ENCODE measurements at places on chromosomes 11 and 22.

DNA sequence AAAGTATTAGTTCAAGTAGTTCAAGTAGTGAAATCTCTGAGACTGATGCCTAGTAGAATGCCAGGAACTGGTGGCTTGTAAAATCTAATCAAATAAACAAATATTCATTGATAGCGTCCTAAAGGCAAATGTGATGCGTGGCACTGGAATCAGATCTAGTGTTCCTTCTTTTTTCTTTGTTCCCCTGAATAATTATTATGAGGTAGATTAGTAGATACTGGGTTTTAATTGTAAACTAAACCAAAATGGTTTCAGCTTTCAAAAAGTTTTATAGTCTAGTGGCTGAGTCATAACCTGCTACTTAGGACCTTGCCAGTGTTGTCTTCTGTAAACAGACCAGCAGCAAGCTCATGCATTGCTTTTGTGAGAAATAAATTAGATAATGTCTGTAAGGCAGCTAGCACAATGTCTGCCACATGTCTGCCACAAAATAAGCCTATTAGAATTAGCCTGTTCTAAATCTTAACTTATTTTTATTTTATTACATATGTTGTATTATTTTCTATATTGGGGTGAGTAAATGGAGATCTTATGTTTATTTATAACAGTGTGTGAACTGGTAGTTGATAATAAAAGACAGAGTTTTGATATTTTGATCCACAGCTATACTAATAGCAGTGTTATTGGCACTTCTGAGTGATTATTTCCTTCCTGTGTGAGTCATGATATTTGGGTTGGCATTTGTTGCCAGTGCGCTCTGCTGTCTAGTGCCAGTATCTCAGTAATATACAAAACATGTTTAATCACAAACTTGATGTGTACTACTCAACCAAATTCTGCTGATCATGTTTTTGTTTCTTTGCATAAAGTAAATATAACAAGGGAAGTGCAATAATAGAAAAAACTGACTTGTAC lies 135.7 kb downstream of the TMEM135 start:
- no peak for DNase-seq

GRCh38 chr11:62796281-62796680 lies 4.5 kb upstream of the TMEM223 start:
- no peak for DNase-seq

- no peak for DNase-seq
Measured at GRCh38 chr11:4064278-4064955, 30.2 kb upstream of the RRM1 start.

- no peak for DNase-seq
Measured at GRCh38 chr11:20617346-20618005, 18.1 kb downstream of the SLC6A5 start.

DNA sequence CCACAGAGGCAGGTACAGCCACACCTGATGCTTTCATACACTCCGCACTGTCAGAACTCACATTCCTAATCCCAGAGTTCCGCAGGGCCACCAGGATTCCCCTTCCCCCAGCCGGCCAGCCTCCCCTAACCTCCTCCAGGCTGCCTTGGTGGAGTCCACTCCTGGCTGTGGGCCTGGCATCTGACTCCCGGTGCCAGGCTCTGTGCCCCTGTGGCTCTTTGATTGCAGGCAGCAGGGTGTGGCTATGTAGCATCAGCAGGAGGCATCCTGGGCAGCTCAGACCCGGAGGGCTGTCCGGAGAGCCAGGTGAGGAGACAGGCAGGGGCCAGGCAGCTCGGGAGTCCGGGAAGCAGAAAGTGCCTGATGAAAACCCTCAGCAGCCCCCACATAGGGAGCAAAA lies 1432.9 kb downstream of the BRD1 start:
- no peak for DNase-seq

DNA sequence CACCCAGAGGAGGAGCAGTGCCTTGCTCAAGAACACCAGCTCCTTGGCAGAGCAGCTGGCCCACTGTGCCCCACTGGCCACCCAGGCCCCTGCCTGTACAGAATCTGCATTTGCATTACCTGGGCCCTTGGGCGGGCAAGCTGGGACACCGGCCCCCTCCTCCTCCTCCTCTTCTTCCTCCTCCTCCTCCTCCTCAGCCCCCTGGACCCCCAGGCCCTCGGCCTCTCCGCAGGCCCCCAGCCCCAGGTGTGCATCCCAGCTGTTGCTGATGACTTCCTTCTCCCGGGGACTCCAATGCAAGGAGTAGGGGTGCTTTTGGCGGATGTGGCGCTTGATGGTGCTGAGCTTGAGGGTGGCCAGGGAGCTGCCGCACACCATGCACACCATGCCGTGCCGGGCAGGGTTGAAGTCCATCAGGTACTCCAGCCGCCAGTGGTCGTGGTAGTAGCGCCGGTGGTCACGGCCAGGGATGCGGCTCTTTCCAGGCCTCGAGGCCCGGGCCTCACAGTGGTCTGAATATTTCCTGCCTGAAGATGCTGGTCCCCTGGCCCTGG lies 2.8 kb downstream of the ZFTA start:
- DNase-seq, result no peak

DNA sequence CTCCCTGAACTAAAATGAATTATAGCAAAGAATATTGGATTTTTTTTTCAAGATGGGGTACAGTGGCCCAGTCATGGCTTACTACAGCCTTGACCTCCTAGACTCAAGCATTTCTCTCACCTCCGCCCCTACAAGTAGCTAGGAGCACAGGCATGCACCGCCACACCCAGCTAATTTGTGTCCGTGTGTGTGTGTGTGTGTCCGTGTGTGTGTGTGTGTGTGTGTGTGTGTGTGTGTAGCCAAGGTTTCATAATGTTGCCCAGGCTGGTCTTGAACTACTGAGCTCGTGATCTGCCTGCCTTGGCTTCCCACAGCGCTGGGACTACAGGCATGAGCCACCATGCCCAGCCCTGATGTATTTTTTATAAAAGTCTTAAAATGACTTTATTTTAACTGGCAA lies 12.6 kb downstream of the THYN1 start:
- DNase-seq, result no peak

GRCh38 chr22:47356511-47357011 lies 594.1 kb downstream of the TBC1D22A start:
- DNase-seq, result no peak

GRCh38 chr11:87879118-87879517 lies 296.1 kb downstream of the RAB38 start:
- DNase-seq, result no peak

DNA sequence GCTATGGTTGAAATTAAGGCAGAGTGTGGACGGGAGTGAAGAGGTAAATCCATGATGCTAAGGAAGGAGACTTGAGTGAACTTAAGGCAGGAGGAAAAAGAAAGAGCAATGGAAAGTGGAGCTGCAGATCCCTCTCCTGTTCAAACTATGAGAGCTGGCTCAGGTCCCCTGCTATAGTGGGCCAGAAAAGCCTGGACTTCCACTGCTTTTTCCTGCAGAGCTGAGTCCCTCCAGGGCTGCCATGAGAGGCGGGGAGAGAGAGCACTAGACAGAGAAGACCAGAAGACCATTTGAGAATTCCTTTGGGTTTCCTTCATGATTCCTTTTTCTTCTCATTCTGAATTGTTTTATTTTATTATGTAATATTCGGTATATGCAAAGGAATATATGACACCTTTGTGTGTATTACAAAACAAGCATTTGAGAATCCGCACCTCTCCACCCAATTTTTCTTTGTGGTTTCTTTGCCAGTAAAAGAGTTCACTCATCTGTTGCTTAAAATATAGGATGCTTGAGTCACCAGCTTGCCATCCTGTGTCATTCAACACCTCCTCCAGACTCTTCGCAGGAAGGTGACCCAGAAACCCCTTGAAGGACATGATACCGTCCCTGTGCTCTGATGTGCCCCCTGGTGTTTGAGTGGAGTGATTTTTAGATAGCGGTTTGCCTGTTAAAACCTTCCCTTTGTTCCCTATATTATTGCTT lies 24.4 kb downstream of the SREBF2 start:
- DNase-seq, result no peak

GRCh38 chr11:30821438-30821965 lies 235.3 kb upstream of the MPPED2 start:
- no peak for DNase-seq

DNA sequence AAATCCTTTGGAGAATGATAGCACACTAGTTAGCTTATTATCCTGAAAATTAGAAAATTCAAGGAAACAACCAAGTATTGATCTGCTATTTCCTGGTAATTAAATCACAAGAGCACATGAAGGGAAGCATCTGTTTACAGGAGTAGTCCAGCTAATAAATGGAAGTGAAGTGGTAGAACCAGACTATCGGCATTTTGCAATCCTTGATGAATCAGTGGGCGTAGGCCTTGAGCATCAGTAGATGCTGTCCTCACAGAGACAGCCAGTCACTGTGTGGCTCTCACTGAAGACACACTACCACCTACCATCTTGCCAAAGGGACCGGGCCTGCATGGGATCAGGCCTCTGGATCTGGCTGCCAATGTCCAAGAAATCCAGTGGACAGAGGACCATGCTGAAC lies 69.8 kb downstream of the FBLN1 start:
- DNase-seq, result no peak

- DNase-seq, result no peak
Measured at GRCh38 chr22:38796262-38796957, 2.5 kb upstream of the DNAL4 start.

- no peak for DNase-seq
Measured at GRCh38 chr11:76702336-76703128, 32.0 kb upstream of the LRRC32 start.

DNA sequence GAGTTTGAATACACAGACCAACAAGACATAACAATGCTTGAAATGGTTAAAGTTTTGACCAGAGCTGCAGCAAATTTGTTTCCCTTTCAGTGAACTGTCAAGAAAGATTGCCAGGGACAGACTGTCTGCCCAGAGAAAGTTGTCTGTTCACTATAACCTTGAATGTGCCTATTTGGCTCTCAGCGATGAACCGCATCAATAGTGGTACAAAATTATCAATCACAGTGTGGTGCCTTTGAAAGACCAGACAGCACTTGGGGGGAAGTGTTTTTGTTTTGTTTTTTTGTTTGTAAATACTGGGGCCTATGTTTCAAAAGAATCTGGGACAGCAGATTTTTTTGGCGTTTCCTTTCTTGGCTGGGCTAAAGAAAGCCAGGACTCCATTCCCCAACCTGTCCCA lies 123.1 kb downstream of the CD44 start:
- no peak for DNase-seq

- DNase-seq, result no peak
Measured at GRCh38 chr11:37124384-37124783, 526.3 kb upstream of the RAG2 start.

- no peak for DNase-seq
Measured at GRCh38 chr22:21624120-21624879, 5.5 kb downstream of the YDJC start.

GRCh38 chr11:12449961-12450715 lies 72.8 kb downstream of the PARVA start:
- DNase-seq, result no peak

- DNase-seq, result no peak
Measured at GRCh38 chr11:65446446-65447277, 24.1 kb downstream of the NEAT1 start.

- DNase-seq, result no peak
Measured at GRCh38 chr11:78768971-78769370, 194.3 kb upstream of the NARS2 start.

DNA sequence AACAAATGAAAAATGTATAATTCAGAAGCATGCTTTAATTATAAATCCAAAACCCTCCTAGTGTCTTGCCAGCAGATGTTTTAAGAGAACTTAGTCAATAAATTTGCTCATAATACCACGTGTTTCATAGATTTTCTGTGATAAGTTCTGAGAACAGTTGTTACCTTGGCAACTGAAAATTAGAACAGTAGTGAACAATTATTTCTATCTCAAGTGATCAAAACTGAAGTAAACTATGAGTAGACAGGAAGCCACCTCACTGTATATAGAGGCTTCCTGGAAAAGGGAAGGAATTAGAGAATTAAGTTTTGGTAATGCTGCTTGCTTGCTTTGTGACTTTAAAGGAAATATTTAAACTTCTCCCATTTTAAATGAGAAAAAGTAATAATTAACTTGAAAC lies 266.0 kb upstream of the ANO3 start:
- no peak for DNase-seq

DNA sequence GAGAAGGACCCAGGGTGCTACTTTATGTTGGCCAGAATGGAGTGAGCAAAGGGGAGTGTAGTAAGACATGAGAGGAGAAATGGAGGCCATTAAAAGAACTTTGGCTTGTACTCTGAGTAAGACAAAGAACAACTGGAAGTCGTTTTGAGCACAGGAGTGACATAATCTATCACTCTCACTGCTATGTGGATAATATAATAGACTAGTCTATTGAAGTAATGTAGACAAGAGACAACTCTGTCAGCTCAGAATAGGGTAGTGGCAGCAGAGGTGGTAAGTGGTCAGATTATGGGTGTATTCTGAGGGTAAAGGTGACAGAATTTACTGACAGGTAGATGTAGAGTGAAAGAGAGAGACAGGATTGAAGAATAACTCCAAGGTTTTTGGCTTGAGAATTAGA lies 8.2 kb downstream of the KIF18A start:
- no peak for DNase-seq

DNA sequence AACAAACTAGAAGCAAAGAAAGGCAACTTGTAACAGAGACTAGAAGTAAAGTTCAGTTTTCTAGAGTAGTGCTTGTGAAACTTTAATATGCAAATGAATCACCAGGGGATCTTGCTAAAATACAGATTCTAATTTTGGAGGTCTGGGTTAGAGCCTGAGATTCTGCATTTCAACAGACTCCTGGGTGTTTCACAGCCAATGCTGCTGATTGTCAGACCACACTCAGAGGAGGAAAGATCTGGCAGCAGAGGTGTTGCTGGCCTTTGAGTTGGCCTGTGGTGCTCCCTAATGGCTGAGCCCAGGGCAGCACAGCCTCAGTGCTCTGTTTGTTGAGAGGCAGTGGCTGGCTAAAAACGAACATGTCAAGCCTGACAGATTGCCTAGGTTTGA lies 5.4 kb downstream of the CRY2 start:
- DNase-seq, result no peak
